ENCODE measurements at places on chromosomes 3 and 15. TPM values are rescaled to one million over a fixed set of nuclear protein-coding genes. Genes with fewer than 3 reads are reported as not detected.

The MINDY4B gene
- total RNA-seq, result not detected

The RYR3 gene
- not detected for total RNA-seq

The CX3CR1 gene
- total RNA-seq, result not detected

The FOXP1 gene
- 75.2 TPM for total RNA-seq

The IL17RB gene
- total RNA-seq, result not detected

The ESYT3 gene
- not detected for total RNA-seq

The LRRN1 gene
- total RNA-seq, result not detected

The PCCB gene
- total RNA-seq, result 35.5 TPM

The SLC2A2 gene
- total RNA-seq, result not detected

The MB21D2 gene
- total RNA-seq, result 3.0 TPM

The CPNE9 gene
- total RNA-seq, result under 0.01 TPM

The TMEM207 gene
- not detected for total RNA-seq

The SIDT1 gene
- total RNA-seq, result not detected

The ACP3 gene
- not detected for total RNA-seq

The GCSAM gene
- total RNA-seq, result not detected

The ILDR1 gene
- total RNA-seq, result not detected

The MST1 gene
- 2.2 TPM for total RNA-seq

The TRIM42 gene
- total RNA-seq, result not detected

The ZMAT3 gene
- total RNA-seq, result 22.2 TPM

The ERICH6 gene
- total RNA-seq, result not detected

The CTXN2 gene
- total RNA-seq, result not detected

The CYP8B1 gene
- total RNA-seq, result not detected

The RHCG gene
- not detected for total RNA-seq

The LRRC3B gene
- total RNA-seq, result not detected

The SYNPR gene
- total RNA-seq, result not detected

The GOLGA8J gene
- total RNA-seq, result not detected

The PPP2R3A gene
- total RNA-seq, result 5.2 TPM

The SEMA4B gene
- 11.1 TPM for total RNA-seq

The LRRC31 gene
- total RNA-seq, result not detected

The CLSTN2 gene
- under 0.01 TPM for total RNA-seq

The EAF2 gene
- 0.44 TPM for total RNA-seq

The GCHFR gene
- total RNA-seq, result 17.5 TPM

Measured in lung microvascular endothelial cell (primary cell).